ENCODE measurements at places on chromosomes 2 and 18.

- no peak for DNase-seq
These were observed 568.2 kb downstream of the THSD7B start for GRCh38 chr2:137333386-137334165.

DNA sequence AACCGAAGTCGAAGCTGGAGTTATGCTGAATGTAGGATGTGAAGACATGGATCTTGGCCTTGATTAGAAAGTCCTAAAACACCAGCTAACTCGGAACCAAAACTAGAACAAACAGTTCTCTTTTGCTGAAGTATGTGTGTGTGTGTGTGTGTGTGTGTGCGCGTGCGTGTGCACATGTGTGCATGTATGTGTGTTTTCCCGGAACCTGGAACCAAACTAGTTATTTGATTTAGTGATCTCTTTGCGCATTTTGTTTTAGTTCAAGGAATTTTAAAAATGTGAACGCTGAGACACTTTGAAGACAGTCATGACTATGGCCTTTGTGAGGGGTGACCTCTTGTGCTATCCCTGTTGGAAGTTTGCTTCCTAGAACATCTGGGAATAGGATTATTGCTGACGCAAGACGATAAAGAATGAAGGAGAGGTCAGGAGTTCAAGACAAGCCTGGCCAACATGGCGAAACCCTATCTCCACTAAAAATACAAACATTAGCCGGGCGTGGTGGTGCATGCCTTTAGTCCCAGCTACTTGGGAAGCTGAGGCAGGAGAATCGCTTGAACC lies 23.8 kb downstream of the FHL2 start:
- peak; percentile 79 for DNase-seq

GRCh38 chr2:148298196-148298595 lies 277.3 kb downstream of the MBD5 start:
- no peak for DNase-seq

DNA sequence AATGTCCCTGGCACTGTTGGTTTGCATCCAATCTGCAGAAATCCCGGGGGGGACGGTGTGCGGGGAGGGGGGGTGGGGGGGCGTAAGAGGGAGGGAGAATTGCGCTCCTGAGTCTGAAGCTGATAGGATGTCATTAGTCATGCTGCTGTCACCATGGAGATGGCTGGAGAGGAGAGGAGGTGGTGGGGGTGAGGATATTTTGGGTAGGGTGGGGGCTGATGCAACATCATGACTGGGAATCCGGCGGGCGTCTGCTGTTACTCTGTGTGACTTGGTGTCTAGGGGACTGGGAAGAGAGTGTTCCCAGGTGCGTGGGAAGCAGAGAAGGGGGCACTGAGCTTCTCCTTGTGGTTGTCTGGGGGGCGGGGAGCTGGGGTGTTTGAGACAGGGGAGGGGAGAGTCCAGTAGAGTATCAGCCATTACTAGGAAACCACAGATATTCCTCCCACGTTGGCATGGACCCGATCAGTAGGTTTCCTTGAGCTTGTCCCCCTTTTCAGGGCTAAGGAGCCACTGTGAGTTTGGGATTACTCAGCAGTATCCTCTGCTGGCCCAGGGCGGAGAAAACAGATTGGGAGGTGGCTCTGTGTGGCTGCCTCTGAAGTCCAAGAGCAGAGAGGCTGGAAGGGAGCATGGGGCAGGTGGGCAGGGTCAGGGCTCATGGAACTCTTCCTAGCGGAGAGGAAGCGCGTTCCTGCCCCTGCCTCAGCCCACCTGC lies 18.9 kb downstream of the TET3 start:
- DNase-seq = peak; percentile 48

GRCh38 chr2:46720592-46721185 lies 194.9 kb downstream of the MCFD2 start:
- DNase-seq = no peak

GRCh38 chr2:2567776-2568175 lies 236.7 kb upstream of the MYT1L start:
- no peak for DNase-seq

DNA sequence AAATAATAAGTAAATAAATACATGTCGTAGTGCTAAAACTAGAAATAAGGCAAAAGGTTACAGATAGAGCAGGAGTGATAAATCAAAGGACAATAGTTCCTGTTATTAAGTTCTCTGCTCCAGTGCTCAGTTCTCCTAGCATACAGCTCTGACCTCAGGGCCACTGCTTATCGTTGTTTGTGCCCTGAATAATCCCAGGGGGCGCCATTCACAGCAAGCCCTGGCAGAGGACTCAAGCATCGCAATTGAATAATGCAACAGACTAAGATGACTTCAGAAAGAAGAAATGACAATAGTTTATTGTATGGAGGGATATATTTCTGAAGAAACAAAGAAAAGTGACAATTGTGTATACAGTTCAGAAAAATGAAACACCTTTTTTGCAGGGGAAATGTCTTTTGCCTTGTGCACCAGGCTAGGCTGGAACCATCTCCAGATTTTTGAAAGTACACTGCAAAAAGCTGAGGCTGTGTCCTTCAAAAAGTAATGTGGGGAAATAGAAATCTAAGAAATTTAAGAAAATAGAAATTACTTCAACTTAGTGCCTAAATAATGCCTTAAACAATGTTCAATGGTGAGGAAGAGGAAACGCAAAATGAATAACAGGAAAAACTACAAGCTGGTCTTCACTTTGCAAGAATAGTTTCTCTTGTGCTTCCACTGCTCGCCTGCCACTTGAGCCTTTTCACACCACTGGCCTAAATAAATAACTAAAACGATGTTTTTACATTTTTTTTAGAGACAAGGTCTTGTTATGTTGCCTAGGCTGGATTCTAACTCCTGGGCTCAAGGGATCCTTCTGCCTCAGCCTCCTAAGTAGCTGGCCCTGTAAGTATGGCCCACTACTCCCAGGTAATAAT lies 19.0 kb upstream of the CCNYL1 start:
- no peak for DNase-seq

DNA sequence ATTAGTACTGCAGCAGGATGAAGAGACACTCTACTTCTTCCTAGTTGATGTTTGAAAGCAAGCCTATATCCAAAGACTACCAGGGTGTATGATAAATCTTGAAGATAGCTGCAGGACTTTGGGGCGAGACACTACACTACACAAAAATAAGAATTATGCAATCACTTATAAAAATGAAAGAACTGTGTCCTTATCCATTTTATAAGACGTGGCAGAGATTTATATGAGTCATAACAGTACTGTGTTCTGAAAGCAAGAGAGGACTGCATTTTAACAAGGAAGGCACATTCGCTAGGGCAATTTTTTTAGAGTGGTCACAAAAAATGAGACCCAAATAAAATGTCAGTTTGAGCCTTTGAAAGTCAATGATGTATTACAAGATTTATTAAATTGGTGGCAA lies 617.0 kb upstream of the LINC00305 start:
- DNase-seq = no peak

DNA sequence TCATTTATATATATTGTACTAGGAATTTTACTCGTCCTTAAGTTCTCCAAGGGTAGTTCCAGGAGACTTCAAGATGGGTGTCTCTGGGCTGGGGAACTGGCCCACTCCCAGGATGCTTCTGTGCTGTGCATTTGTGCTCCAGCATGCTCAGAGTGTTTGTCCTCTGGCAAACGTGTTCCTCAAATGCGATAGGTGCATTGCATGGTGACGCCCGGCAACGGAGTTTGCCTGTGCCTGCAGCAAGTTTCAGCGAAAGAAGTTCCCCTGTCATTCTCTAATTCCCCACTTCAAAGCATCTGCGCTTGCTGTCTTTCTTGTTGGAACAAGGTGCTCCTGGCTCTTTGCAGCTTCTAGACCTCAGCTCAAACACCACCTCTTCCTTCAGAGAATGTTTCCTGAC lies 465.1 kb downstream of the GALR1 start:
- no peak for DNase-seq

DNA sequence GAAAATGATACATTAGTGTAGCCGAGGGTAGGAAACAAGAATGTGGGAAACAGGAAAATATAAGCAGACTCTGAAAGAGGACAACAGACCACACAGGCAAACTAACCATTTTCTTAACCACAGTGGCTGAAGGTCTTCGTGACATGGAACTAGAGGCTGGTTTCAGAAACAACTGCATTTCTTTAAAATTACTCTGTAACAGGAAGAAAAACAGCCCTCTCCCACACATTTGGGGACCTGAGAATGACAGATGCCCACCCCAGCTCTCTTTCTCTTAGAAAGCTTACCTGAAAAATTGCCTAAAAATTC lies 13.8 kb upstream of the SLC25A52 start:
- no peak for DNase-seq

GRCh38 chr2:55786280-55786679 lies 92.6 kb upstream of the PNPT1 start:
- no peak for DNase-seq

DNA sequence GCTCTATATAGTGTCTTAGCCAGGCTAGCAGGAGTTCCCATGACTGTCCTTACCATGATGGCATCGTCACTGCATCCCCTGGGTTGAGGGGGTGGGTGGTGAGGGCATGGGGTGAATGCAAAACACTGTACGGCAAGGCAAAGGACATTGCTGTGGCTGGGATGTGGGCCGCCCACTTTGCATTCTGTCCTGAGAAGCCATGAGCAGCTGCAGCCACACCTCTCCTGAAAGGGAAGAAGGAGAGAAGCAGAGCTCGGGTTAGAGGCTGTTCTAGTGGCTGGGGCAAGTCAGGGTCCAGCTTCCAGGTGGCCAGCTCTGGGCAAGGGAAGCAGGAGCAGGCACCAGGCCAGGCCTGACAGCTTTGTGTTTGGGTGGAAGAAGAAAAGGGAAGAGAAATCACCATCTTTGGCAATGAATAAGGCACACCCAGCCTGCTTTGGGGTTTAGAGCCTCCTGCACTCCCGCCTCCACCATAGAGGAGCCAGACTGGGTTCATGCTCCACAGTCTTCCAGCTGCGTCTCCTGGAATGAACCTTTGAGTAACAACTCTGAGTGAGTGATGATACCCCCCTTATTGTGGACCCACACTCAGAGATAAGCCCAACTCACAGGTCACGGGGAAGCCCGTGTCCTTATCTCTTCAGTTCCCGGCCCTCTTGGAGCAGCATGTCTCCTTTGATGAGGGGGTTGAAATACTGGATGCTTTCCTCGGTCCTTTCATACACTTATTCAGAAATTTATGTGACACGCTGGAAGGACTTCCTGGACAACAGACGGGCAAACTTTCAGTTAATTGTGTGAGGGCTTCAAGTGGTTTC lies 63.4 kb downstream of the INPP4A start:
- DNase-seq = no peak

GRCh38 chr2:100835006-100835659 lies 15.2 kb downstream of the NPAS2 start:
- no peak for DNase-seq
